Activated naive CD4-positive, alpha-beta T cell treated with anti-CD3 and anti-CD28 coated beads, Interleukin-2, amount 50 U/mL, for 72 hours (primary cell): ENCODE measurements at places on chromosomes 3 and 15.

DNA sequence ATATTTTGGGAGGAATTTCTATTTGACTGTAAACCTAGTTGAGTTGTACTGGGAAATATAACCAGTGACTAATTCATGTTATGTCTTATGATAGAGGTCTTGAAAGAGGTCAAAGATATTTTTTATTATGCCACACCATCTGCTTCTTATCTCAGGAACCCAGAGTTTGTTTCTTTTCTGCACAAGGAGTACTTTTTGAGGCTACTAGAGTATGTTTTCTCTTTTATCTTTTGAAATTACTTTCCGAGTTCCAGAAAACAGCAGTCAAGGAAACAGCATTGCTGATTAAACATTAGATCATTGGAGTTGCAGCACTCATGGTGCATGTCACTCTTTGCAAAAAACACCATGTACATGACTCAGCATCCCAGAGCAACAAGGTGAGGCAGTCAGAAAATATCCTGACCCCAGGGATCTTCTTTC is 645.8 kb upstream of the NR2F2 start:
- DNase-seq = no peak

GRCh38 chr3:97974996-97975395 is 2.8 kb upstream of the RIOX2 start:
- no peak for DNase-seq

DNA sequence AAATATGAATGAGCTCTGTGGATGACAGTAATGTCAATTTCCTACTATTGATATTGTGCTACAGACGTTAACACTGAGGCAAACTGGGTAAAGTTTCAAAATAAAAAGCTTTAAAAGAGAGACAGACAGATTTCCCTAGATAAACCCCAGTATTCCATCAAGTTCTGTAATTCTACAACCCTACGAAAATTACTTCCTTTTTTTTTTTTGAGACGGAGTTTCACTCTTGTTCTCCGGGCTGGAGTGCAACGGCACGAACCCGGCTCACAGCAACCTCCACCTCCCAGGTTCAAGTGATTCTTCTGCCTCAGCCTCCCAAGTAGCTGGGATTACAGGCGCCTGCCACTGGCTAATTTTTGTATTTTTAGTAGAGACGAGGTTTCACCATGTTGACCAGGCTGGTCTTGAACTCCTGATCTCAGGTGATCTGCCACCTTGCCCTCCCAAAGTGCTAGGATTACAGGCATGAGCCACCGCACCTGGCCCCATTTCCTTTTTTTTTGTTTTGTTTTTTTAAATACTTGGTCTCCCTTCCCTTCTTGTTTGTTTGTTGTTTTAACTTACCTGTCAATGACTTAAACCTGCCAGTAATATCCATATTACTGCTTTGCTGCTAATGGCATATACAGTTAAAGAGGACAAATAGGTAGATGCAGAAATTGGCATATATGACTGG is 57.2 kb downstream of the CBLB start:
- no peak for DNase-seq

DNA sequence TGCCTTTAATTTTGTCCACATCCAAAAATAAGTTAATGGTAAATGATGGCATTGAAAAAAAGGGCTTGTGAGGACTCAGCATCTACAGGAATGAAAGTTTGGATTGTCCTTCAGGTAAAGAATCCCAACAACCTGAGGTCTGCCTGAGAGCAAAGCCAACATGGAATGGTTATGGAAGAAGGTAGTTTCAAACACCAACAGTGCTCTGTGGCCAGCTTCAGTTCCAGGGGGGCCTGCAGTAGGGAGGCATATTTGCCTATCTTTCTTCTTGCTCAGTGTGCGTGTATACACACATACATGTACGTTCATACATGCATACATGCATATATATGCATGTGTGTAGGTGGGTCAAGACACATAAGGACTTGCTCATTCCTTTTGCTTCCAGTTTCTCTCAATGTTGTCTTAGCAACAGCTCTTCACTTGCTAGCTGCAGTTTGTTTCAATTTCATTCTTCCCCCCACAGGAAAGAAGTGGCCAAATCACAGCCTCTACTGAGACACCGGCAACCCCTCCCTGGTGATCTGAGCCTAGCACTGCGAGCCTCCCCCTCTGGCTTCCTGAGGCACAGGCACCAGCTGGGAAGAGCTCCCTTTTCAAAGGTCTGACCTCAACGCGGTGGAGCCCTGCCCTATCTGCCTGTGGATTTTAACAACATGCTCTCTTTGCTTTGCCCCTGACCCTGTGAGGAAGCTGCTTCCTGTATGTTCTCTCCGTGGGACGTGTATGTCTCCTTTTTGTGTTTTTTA is 146.2 kb downstream of the KLF13 start:
- DNase-seq = no peak

DNA sequence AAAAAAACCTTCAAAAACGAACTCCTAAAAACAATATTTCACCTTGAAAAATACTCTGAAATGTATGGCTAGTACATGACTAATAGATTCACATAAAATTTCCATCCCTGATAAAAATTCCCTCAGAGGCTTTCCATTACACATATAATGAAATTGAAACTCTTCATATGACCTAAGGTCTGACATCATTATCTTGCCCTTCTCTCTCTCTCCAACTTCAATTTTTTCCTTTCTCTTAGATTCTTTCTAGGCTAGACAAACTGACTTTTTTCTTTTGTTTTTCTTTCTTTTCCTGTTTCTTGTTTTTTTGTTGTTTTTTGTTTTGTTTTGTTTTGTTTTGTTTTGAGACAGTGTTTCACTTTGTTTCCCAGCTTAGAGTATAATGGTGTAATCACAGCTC is 1220.5 kb downstream of the ROBO2 start:
- no peak for DNase-seq

DNA sequence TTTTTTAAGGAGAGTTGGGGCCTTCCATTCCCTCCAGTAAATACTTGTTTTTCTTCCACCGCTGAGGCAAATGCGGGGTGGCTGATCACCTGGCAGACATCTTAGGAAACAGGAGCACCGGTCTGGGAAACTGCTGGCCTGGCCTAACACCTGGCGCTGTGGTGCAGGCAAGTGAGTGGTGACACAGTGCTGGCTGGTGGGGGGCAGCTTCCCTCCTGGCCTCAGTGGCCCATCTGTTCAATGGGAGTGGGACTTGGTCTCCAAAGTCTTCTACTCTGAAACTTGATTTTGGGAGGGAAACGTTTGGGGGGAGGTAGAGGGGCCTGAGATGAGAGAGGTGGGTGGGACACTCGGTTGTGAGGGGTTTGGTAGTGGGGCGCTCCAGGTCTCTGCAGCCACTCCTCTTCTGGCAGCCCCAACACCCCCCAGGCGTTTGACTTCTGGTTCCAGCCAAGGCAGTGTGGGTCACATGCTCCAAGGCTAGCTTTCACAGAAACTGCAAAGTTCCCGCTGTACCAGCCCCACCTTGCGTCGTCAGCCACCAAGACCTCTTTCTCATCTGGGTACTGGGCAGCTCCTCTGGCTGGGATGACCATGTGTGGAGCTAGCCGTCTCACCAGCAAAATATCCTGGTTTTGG is 4.7 kb downstream of the GHRL start:
- no peak for DNase-seq

- DNase-seq = no peak
Observed at GRCh38 chr3:56629451-56629850, 53.6 kb downstream of the TASOR start.

- DNase-seq = no peak
Observed at GRCh38 chr3:124438813-124439212, 291.4 kb upstream of the UMPS start.

DNA sequence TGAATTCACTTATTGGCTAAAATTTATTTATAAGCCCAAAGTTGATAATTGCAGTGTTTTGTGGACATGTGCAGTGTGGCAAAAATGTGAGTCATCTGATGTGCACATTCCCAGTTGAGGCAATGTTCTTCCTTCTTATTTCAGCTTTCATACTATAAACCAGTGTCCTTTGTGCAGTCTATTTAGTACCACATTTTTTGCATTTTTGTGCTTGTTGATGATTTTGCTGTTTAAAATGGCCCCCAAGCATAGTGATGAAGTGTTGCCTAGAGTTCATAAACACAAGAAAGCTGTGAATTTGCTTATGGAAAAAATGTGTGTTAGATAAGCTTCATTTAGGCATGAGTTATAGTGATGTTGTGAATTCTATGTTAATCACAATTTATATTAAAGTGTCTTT is 19.4 kb upstream of the IL20RB start:
- no peak for DNase-seq

DNA sequence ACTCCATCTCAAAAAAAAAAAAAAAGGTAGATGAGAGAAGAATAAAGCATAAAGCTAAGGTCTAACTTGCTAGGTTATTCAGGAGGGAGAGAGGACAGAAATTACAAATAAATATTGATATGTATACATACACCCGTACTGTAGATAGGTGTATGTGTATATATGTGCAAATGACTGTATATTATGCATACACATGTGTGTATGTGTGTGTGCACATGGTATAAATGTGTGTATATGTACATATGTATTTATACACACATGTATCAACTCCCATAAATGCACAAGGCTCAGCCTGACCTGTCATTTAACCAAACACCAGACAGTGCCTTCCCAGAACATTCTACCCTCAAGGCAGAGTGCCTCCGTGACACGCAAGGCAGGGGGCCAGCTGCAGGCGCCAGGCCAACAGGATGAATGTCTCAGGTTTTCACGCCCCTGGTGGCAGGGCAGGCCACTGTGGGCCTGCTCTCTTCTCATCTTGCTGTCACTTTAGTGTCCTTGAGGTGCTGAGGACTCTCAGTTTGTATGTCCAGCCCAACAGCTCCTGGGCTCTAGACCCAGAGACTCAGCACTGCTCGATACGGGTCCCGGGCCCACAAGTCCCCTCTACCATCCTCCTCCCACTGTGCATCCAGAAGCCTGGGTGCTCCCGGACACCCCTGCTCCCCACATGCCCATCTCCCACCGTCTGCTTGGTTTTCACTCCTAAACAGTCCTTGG is 40.4 kb downstream of the TM2D3 start:
- no peak for DNase-seq

DNA sequence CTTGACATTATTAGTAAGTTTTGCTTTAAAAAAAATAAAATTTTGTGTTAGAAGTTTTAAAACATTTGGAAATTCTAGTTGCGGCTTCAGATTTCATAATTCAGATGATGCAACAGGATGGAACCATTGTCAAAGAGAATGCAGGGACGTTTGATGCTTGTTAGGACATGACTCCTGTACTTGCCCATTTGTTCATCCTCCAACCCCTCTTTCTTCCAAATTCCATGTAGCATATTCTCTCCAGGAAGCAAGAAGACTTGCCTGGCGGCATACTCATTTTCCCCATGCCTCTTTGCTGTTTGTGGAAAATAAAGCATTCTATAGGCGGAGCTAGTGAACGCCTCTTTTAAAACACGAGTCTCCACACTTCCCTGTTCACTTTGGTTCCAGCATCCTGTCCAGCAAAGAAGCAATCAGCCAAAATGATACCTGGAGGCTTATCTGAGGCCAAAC is at the start of gene CSTA:
Gene CSTA (plus strand): TSS at position 378 of the 453 bp plus-strand sequence. CDS start 45 bp downstream, at position 423.
- no peak for DNase-seq

- DNase-seq = no peak
Observed at GRCh38 chr3:155441026-155441425, 147.5 kb upstream of the STRIT1 start.

DNA sequence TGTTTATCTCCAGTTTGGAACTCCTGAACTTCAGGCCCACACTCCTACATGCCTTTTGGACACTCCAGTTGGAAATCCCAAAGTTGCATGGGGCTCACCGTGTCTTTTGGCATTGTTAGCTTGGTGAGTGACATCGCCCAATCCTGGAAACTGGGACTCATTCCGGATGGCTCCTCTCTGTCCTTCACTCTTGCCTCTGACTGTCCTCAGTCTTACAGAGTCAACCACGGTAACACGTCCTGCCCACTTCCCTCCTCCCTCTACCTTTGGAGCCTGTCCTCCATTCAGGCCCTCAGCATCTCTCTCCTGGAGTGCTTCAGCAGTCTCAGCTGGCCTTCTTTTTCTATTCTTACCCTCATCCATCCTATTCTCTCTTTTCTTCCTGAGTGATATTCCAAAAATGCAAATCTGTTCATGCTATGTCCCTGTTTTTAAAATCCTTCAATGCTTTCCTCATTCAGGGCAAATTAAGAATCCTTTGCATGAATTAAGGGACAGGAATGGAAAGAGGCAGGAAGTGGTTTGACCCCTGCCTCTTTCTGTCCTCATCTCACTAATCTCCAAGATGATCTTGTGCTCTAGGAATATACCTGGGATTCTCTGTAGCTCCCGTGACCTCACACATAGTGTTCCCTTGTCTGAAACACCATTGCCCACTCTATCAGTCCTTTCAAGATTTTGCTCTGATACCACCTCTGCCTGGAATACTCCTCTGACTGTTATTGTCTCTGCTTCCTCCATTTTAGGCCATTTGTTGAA is 42.5 kb downstream of the LPP start:
- no peak for DNase-seq

- no peak for DNase-seq
Observed at GRCh38 chr3:16663854-16664712, 58.9 kb upstream of the DAZL start.

DNA sequence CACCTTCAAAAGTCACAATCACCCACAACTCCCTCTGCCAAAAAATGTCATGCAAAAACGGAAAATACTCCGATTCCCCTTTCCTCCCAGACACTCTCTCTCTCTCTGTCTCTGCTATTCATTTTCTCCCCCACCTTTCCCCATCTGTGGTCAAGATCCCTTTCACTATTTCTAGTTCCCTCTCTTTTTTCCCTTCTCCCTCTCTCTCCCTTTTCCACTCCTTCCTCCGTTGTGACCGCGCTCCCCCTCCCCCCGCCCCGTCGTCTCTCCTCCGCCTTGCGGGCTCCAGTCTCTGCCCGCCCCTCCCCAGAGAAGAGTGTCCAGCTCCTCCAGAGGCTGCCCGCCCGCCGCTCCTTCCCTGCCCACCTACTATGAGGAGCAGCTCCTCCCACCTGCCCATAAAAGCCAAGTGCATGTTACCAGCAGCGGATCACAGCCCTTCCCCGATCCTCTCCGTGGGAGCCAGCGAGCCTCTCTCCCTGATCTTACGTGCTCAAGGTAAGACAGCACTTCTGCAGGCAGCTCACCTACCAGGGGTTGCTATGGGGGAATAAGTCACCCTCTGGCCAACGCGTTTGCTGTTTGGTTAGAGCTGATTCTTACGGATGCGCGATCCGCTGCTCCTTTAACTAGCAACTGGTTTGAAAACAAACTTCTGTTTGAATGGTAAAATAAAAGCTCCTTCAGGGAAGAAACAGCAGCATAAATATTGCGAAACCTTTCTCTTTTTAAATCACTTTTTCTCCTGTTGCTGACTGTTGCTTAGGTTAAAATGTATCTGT is at the start of gene COL8A1:
Gene COL8A1 (plus strand): TSS at position 428 of the 782 bp plus-strand sequence. CDS start 152,089 bp downstream, outside the sequence.
- no peak for DNase-seq

- no peak for DNase-seq
Observed at GRCh38 chr3:110815008-110815583, 256.5 kb upstream of the NECTIN3 start.

- no peak for DNase-seq
Observed at GRCh38 chr3:9916734-9917680, at the start of gene IL17RC. TSS of gene IL17RC (plus strand) at chr3:9917098. CDS start at chr3:9917316, 218 bp downstream.

GRCh38 chr3:151146071-151146730 is 56.8 kb downstream of the GPR171 start:
- peak; percentile 46 for DNase-seq
